ENCODE measurements at places on chromosomes 3 and 15.

DNA sequence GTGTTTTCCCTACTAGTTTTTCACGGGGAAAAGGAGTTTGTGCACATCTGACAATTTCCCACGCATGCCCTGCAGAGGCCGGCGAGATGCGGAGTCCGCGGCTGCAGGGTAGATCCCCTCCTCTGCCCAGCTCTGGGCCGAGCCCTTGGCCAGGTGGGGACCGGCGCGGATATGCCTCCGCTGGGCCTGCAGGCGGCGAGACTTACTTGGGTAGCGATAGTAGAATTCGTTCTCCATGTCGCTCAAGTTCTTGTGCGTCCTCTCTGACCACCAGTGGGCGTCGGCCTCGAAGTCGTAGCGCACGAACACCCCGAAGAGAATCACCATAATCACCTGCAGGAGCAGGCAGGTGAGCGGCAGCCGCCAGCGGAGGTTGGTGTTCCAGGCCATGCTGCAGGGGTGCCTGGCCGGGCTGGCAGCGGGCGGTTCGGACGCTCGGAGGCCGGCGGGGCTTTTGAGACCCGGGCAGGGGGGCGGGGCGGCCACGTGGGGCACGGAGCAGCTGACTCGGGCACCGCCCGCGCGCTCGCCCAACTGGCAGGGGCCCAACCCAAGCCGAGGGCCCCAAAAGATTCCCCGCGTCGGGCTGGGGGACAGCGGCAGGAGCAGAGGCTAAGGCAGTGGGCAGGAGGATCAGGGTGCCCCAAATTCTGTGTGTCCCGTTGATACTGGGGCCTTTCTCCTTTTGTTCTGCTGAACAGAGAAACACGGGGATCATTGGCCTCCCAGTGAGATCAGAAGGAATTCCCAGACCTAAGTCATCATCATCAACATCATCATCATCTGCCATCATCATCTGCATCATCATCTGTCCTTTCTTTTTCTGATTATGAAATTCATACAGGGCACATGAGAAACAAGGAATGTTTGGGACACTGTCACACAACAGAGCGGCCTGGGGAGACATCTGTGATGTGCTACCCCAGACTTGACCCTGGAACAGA, at the start of gene RHCG:
Gene RHCG (minus strand): TSS at position 429 of the 944 bp plus-strand sequence. CDS start 39 bp downstream, at position 390.
- DNase-seq, result peak; percentile 6

DNA sequence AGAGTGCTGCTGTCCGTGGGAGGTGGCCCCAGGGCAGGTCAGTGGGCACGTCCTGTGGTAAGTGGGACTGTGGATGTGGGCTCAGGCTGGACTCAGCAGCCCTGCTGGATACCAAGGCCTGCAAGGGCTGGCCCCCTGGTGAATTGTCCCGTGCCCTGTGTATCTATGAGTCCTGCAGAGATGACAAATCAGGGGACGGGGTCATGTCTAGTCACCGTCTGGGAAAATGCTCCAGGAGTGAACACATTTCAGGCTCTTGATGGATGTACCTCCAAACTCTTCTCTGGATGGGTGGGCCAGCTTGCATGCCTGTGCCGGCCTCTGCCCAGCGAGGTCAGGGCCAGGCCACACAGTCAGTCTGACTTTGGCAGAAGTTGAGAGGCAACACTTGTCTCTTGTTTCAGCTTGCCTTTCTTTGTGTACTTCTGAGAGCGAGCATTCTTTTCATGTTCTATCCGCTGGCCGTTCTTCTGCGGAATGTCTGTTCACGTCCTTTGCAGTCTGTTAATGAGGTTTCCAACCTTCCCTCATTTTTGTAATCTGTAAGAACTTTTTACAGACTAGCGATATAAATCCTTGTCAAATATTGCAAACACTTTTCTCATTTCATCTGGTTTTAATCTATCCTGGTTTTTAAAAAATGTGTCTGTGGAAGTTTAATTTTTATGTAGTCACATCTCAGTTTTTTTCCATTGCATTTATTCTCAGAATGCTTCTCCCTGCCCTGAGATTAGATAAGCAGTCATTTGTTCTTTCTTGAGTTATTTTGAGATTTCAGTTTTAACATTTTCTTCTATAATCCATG, 11.4 kb upstream of the STAB1 start:
- DNase-seq, result no peak

- no peak for DNase-seq
Measured at GRCh38 chr15:99446565-99447496, 119.0 kb upstream of the MEF2A start.

- DNase-seq, result no peak
Measured at GRCh38 chr3:154844863-154845262, 235.3 kb upstream of the MME start.

- DNase-seq, result no peak
Measured at GRCh38 chr3:139292711-139293664, 50.8 kb upstream of the MRPS22 start.

DNA sequence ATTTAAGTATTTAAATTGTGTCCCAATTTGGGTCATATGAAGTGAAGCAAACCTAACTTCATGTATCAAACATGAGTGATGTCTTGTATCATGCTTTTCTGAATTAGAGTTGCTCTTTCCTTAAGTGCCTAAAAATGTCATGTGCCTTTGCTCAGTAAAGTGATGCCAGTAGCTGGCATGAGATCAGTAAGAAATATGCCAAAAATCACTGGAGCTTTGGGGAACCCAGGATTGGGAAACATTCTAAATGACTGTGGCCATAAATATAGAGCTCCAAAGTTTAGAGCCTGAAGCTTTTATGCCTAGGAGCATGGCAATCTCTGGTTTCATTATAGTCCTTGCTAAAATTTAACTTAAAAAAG, 33.8 kb downstream of the RBMS3 start:
- DNase-seq, result no peak

All from stimulated activated CD8-positive, alpha-beta memory T cell treated with anti-CD3 and anti-CD28 coated beads, Interleukin-15, amount 100 ng/mL, for 48 hours (primary cell).